NCI-H187 (cell line): ENCODE measurements at places on chromosomes 16 and 17.

DNA sequence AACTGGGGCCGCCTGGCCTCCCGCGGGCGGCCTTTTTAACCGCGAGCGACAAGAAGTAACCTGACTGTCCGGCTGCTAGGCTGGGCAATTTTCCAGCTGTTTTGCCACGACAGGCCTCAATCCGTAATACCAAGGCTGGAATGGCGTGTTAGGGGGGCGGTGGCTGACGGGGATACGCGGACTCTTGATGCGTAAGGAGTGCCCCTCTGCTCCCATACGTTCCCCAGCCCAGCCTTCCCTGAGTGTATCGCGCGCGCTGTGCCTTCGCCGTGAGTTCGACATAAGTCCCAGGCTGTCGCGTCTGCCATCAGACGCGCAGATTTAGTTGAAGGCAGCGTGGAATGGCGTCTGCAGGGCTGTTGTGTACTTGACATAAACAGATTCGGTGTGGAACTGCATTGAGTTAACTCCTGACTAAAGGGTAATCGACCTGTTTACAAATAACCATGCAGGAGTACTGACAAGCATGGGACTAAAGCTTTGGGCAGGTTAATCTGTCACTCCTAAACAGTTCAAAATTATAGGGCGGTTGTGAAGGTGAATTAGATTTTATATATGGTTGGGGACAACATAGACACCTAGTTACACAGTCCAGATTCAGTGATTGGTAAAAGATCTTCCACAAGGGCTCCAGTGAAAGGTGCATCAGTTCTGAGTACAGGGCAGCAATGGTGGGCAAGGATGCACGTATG is 16.6 kb upstream of the ERN1 start:
- peak; percentile 32 for DNase-seq

DNA sequence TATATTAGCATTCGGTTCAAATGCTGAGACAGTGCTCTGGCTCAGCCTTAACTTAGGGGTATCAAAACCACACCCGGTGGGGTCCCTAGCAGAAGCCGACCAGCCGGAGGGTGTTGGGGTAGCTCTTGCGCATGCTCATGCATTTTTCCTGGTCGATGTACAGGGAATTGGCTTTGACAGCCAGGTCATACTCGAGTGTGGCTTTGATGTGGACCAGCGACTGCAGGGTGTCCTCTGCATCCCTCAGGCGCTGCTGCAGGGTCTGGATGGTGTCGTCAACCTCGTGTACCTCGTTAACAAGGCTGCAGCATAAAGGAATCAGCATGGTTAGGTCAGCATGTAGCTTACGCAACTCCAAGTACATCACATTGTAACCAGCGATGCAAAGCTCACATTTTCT is 37.5 kb downstream of the TEKT3 start:
- DNase-seq, result no peak

DNA sequence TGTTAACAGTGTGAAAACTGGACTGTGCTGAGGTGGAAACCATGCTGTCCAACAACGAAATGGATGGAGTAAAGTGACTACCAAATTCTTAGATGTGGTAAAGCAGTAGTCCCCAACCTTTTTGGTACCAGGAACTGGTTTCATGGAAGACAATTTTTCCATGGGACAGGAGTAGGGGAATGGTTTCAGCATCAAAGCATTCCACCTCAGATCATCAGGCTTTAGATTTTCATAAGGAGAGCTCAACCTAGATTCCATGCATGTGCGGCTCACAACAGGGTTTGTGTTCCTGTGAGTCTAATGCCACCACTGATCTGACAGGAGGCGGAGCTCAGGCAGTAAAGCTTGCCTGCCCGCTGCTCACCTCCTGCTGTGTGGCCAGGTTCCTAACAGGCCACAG is 11.5 kb downstream of the SLX4 start:
- peak; percentile 2 for DNase-seq

GRCh38 chr16:86133847-86134375 is 234.9 kb downstream of the IRF8 start:
- DNase-seq, result no peak

DNA sequence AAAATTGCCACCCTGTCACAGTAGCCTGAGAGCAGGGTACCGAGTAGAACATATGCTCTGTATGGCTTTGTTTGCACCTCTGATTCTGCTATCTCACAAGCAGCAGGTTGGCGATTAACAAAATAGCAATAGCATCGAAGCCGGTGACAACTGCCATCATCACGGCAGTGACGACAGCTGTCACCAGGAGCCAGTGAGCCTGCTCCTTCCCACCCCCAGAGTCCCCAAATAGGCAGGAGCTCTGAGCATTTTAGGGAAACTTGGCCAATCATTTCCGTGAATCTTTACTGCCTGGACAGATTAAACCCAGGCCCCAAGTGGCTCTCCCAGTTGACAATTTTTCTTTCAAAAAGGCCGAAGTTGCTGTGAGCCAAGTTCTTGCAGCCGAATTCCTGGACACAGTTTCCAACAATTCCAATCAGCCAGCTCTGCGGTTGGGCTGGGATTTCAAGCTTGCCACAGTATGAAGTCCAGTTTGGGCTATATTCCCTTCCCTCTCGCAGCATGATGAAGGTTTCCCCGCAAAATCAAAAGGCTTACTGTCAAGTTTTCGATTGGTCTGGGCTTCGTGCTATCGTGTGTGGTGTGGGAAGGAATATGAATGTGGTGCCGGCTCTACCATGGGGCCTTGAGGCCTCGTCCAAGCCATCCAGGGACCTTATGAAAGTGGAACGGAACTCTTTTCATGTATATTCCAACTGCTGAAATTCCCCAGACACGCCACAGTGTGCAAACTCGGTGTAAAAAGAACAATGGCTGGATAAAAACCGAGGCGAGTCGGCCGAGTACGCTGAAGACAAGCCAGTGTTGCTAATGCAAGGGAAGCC is 186.6 kb downstream of the C16orf78 start:
- no peak for DNase-seq

DNA sequence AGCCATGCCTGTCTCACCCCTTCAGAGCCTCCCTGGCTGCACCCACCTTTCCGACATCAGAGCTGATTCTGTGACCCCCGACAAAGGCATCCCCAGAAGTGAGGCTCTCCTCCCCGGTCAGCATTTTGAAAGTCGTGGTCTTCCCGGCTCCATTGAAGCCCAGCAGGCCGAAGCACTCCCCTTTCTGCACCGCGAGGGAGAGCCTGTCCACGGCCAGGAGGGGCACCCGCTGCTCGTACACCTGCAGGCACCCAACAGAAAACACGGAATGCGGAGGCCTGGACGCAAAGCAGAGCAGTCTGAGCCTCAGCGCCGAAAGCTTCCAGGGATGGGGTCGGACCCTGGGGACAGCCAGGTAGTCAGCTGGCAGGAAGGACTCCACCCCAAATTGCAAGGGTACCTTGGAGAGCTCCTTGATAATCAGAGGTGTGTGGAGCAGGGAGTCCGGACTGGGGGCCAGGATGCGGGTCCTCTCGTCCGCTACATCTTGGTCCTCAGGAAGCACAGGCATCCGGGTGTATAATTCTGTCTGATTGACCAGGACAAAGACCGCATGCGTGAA is 13.1 kb upstream of the RNPS1 start:
- DNase-seq, result no peak

DNA sequence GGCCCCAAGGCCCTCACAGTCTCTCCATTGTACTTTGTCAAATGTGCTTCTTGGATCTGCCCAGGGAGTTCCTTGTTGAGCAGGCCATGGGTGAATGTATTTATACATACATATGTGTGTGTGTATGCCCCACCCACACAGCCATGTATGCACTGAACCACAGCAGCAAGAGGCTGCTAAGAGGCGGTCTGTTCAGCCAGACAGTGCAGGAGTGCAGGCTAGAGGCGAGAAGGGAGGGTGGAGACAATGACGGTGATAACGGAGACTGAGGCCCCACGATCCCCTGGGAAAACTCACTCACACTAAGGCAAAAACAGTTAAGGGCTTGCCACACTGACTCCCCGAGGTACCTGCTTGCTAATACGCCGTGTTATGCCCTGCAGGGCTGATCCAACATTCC is 151.0 kb upstream of the CDC42EP4 start:
- peak; percentile 83 for DNase-seq

- no peak for DNase-seq
Measured at GRCh38 chr16:76441876-76442275, 164.7 kb downstream of the CNTNAP4 start.

DNA sequence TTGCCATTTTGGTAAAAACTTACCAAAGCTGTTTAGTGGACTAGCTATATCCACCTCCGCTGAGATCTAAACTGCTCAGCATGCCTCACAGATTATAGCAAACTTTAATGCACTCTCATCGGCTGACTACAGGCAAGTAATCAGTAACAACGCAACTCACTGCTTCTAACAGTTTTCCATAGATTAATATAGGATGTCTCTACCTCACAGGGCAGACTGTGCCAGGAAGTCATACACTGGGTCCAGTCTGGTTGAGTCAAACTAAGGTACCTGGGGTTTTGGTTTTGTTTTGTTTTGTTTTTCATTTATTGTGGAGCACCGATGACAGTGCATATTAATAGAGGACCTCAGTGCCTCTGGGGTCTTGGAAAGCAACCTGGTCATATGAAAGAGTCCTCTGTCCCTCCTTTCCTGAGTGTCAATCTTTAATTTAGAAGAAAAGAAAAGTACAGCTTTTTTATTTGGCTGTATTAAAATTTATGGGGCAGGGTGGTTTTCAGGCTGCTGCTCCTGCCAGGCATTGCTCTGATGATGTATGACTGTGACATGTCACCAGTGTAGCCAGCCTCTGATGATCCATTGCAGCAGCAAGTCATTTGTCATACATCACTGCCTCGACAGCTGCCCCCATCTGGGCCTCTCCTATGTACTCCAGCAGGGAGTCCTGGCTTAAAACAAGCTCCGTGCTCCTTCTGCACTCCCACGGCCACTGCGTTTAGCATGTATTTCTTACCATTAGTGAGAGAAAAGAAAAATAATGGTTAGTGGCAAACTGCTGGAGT is 854.1 kb downstream of the KCNJ2 start:
- DNase-seq, result no peak

GRCh38 chr16:68355447-68356248 is 44.8 kb downstream of the PRMT7 start:
- no peak for DNase-seq

GRCh38 chr17:49447628-49448302 is 33.1 kb upstream of the PHB1 start:
- DNase-seq, result no peak

DNA sequence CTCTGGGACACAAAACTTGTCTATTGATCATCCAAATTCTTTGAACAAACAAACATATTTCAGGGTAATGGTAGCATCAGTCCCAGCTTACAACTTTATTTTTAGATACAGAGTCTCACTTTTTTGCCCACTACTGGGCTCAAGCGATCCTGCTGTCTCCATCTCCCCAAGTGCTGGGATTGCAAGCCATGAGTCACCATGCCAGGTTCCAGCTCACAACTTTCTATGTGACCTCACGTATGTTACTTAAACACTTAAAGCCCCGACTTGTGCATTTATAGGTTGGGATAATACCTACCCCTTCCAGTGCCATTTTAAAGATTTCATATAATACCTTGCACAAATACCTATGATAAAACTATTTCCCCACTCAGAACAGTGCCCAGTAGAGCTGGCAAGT is 42.0 kb upstream of the KSR1 start:
- DNase-seq, result no peak

DNA sequence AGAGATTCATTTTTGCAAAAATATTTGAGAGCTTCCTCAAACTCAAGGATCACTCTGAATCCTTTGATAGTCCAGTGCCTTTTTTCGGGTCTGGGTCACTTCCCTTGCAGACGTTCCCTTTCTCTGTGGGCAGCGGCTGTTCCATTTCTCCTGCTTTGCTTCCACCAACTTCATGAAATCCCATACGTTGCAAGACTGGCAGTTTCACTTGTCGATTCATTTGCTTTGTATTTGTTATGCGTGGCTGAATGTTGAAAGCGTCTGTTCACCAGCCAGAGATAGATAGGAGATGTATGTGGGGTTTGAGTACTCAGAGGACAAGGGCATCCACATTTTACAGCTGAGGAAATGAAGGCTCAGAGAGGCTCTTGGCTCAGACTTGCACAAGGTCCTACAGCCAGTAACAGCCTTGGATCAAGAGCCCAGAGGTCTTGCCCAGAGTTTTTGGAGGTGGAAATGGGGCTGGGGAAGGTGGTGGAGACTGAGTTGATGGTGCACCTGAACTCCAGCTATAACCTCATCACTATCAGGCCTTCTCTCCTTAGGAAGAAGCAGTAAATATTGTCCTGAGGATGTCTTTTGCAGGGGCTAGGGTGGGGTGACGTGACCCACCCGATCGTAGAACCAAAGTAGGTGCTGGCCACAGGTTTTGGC is 1.3 kb upstream of the CCDC102A start:
- DNase-seq, result no peak

DNA sequence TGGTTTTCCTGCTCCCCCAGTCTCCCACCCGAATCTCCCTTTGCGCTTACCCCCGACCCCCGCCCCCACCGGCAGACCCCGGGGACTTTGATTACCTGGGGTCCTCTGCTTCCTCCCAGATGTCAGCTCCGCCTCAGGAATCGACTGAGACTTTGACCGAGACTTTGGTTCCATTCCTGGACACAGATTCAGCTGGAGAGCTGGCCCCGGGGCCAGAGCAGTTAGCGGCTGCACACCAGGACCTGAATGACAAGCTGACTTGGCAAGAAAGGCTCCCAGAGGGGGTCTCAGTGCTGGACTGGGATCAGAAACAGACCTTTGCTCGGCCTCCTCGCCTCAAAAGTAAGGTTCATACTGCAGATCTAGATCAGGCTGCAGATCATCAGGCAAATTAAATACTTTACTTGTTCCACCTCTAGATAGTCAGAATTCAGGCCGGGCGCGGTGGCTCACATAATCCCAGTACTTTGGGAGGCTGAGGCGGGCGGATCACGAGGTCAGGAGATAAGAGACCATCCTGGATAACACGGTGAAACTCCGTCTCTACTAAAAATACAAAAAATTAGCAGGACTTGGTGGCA is 60.3 kb upstream of the FBXO47 start:
- no peak for DNase-seq

GRCh38 chr17:57838453-57838852 is 11.4 kb downstream of the MRPS23 start:
- DNase-seq, result no peak

DNA sequence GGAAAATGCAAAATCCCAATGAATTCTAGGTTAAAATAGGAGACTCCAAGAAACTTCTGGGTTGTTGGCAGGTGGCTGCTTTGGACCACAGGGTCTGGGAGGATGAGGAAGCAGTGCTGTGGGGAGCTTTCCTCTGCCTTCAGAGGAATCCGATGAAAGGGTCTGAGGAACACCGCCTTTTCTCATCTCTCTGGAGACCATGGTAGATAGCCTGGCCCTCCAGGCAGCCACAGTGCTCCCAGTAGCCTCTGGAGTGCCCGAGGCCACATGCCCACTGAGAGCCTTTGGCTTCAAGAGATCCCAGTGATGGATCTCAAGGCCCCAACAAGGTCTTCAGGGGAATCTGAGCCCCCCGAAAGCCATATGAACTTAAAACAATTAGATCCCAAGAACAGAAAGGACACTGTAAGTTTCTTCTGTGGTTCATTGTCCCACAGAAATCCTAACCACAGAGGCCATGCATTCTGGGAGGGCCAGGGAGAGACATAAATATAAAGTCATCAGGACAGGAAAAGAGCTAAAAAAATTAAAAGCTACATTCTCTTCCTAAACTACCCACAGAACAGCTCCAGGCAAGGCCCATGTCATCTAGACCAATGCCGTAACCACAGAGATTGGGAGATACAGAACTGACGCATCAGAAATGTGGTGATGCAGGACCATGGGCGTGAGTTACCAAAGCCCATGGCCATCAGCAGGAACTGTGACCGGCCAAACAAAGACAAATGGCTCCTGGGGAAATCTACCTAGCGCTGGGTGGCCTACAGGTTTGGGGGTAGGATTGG is 24.3 kb downstream of the TK2 start:
- no peak for DNase-seq

GRCh38 chr17:78806451-78806850 is 24.4 kb upstream of the CYTH1 start:
- DNase-seq, result no peak
